Lung microvascular endothelial cell (primary cell): ENCODE measurements at places on chromosomes 1 and 21.
A peak's percentile ranks its signal among the peaks of the same experiment; 100 is the strongest.

DNA sequence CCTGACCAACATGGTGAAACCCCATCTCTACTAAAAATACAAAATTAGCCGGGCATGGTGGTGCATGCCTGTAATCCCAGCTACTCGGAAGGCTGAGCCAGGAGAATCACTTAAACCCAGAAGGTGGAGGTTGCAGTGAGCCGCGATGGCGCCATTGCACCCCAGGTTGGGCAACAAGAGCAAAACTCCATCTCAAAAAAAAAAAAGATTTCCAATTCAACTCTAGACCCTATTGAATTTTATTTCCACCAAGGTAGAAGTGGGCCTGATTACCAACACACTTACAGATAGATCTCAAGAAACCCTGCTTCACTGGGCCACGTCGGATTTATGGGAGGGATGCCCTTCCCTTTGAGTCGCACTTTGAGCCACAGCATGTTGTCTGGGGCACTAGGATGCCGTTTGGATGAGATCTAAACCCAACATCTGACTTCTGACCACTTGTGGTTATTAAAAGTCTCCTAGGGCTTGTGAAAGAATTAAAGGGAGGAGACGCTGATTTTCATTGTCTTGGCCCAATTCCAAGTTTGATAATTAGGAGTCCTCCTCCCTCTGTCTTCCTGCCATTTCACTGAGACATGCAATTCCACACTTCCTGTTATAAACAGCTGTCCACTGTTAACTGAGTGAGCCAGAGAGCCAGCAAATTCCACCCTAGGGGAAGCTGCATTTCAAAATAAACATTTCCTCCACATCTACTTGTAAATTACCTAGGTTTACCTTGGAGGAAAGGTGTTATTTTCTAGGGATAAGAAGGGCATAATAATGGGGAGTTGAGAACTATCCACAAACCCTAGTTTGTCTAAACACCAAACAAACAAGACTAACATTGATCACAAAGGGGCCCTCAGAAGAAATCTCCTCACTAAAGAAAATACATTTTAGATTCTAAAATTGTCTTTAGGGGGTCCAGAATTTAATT is 5.2 kb upstream of the RERE start:
- peak; percentile 84 for DNase-seq

- DNase-seq, result no peak
Measured at GRCh38 chr1:91791691-91792488, 94.1 kb downstream of the TGFBR3 start.

DNA sequence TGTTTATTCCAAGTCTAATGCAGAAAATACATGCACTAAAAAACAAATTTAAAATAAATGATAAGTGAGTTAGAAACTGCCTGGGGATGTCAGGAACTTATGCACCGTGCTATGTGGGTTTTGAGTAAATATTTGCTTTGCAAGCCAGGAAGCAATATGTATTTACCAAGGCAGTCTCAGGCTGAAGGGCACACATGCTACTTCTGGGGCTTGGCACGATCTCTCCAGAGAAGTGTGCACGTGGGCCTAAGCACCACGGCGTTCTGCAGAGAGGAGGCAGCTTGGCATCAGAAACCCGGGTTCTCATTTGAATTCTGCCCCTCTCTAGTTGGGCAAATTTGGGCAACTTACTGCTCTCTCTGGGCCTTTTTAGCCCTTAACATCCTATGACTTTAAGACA is 72.6 kb upstream of the ROR1 start:
- no peak for DNase-seq

DNA sequence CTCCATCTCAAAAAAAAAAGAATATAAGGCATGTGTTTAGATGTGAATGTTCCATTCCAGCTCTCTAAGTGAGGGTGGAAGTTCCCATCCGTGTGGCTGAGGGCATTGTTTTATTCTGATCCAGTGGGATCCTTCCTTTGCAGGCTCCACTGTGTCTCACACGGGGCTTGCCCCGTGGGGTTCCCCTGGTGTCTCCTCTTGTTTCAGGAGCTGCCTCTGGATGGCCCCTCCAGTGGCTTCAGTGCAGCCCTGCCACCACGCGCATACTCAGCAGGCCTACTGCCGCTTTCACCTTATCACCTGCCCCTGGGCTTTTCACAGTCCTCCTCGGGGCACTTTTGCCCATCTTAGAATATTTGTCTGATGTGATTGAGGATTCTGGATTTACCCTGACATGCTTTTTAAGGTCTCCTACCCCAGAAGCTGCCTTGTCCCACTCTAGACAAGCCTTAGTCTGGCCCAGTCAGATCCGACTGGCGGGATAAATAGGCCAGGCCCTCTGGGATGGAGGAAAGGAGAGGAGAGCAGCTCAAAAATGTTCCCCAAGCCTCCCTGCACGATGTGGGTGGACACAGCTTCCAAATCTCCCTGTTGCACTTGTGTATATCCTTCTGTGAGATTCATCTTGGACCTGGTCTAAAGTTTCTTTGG is 55.2 kb downstream of the FAM163A start:
- no peak for DNase-seq

DNA sequence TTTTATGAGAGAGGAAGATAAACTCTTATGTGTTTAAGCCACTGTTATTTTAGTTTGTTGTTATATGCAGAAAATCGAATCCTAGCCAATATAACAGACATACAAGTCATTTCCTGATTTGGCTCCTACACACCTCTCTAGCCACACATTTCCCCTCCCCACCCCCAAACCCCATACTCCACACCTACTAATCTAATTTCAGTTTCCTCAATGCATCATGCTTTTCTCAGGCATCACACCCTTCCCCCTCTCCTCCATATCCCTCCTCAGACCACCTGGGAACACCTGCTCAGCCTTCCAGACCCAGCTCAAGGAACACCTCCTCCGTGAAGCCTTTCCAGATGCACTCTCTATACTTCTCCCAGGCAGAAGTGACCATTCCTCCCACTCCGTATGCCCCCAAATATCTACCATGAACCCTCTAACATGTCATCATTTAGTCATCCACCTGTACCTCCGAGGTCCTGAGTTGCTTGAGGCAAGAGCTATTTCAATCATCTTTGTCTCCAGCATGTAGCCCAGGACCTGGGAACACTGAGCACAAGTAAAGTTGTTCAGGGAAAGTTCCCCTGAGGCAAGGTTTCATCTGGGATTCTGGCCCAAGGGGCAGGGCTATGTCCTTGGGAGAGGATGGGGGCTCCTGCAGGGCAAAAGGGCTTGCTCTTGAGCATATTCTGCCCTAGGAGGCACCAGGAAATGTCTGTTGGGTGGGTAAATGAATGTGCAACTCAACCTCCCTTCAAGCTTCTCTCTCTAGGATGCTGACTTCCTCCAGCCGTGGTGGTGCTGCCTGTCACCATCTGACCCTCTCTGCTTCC is 126.8 kb downstream of the HIVEP3 start:
- DNase-seq, result no peak

- DNase-seq, result no peak
Measured at GRCh38 chr1:244330318-244330625, 121.4 kb downstream of the ADSS2 start.

- no peak for DNase-seq
Measured at GRCh38 chr1:221302810-221303209, 423.6 kb downstream of the HLX start.

DNA sequence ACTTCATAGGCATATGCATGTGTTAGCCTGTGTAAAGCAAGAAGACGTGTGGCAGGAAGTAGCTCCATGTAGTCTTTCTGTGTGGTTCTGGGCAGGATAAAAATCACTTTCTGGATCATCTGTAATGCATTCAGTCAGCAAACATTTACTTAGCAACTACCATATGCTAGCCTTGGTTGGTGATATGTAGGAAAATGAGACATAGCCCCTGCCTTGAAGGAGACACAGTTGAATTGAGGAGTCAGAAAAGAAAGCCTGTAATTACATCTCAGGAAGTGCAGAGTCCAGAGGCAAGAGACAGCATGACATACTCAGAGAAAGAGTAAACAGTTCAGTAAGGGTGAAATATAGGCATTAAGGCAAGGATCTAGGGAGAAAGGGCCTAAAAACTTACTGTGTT is 38.5 kb downstream of the DAB1 start:
- no peak for DNase-seq

DNA sequence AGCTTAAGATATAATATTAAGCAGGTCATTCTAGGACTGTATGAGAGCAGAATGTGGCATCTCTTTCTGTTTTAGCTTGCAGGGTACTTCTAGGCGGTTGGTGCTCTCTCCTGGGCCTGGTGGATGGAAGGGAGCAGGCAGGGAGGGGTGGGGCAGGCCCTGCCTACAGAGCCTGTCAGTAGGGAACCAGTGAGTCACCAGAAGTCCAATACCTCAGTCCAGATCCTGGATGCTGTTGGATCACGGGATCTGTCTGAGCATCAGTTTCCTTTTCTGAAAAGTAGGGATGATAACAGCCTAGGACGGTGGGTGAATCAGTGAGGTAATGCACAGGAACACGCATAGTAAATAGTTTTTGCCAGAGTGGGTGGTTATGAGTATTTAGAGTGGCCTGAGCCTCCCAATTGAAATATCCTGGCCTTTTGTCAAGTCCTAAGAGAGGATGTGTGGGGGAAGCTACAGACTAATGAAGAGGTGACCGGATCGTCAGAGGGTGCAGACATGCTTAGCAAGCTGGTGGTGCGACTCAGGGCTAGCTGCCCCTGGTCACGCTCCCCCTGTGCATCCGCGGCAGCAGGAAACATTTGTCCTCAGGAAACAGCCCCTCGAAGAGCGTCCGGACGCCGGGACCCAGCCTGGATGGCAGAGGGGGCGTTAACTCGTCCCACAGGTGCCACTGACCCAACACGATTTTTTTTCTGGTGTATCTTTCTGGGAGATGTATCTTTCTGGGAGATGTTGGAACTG is 23.9 kb downstream of the NAV1 start:
- DNase-seq, result peak; percentile 83

GRCh38 chr1:202742496-202742895 is 32.2 kb upstream of the SYT2 start:
- DNase-seq, result no peak

DNA sequence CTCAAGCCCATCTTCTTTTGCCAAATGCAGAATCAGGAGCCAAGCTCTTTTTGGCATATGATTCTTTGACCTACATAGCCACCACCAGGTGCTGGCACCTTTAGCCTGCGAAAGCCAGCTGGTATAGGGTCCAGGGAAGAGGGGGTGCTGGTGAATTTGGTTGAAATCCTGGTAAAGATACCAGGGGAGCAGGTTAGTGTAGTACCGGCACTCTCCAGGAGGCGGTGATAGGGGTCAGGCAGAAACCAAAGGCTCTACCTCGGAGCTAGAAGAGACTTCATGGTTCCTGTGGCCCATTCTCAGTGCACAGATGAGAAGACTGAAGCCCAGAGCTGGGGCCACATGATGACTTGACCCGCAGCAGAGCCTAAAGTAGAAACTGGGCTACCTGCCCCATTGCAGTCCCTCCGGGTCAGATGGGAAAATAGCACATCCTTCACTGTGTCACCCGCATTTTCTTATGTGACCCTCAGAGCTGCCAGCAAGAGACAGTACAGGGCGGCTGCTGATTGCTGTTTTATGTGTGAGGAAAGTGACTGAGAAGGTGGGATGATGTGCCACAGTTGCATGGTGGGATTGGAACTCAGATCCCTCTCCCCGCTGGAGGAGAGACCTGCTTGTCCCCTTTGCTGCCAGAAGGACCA is 36.0 kb upstream of the IL19 start:
- peak; percentile 47 for DNase-seq

- DNase-seq, result peak; percentile 12
Measured at GRCh38 chr1:234875953-234876855, 252.4 kb downstream of the TOMM20 start.

GRCh38 chr21:26788790-26789189 is 56.4 kb downstream of the ADAMTS1 start:
- DNase-seq, result peak; percentile 31

DNA sequence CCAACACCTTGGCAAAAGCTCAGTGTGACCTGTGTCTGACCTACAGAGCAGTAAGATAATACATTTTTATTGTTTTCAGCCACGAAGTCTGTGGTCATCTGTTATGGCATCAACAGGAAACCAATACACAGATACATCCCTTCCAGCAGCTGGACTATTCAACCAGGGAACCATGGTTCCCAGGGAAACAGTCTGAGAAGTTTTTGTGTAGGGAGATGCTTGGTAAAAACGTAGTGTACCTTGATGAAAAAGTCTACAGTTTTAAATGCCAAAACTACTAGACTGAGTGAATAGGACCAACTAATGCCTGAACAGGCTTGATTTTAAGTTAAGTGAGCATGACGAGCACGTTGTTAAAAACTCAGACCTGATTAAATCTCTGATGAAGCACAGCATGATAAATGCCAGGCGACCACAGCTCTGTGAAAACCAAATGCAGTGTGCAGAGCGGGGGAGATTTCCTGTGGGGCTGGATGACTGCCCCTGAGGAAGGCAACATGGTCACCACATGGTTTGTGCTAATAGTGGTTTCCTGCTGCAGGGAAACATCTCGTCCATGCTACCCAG is 228.9 kb downstream of the TNR start:
- DNase-seq, result peak; percentile 30

- no peak for DNase-seq
Measured at GRCh38 chr1:107821340-107821739, 143.6 kb downstream of the VAV3 start.

- DNase-seq, result no peak
Measured at GRCh38 chr1:30166174-30166573, 557.2 kb downstream of the MATN1 start.

- DNase-seq, result no peak
Measured at GRCh38 chr1:221643404-221644144, 98.3 kb downstream of the DUSP10 start.

- no peak for DNase-seq
Measured at GRCh38 chr1:93620841-93621210, 60.8 kb downstream of the BCAR3 start.

DNA sequence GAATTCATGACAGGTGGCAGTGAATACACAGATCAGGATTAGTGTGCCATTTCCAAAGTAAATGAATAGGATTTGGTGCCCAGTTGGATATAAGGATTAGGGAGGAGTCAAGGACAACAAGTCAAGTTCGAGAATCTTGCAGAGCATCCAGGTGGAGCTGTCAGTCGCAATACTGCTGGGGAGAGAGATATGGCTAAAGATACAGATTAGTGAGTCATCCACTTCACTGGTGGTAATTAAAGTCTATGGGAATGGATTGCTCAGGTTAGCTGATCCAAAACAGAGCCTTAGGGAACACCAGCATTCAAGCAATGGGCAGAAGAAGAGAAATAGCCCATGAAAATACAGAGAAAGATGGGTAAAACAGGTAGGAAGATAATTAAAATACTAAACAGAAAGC is 26.8 kb downstream of the BCAS2 start:
- no peak for DNase-seq

DNA sequence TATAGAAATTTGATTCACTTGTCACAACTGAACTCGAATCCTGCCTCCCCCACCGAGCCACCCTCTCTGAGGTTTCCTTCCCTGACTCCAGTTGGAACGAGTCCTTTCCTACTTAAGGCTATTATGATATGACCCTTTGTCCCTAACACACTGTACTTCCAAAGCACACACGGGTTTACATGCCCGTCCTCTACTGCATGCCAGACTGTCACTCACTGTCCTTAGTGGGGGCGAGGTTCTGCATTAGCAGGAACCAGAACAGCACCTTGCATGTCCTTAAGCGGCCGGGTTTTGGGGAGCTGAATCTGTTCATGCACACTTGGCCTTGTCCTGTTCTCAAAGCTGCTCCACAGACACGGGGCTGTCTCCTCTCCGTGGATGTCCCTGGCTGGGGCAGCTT is 164.6 kb upstream of the KCNJ6 start:
- DNase-seq, result no peak
